ENCODE measurements at places on chromosomes 11 and 22.

DNA sequence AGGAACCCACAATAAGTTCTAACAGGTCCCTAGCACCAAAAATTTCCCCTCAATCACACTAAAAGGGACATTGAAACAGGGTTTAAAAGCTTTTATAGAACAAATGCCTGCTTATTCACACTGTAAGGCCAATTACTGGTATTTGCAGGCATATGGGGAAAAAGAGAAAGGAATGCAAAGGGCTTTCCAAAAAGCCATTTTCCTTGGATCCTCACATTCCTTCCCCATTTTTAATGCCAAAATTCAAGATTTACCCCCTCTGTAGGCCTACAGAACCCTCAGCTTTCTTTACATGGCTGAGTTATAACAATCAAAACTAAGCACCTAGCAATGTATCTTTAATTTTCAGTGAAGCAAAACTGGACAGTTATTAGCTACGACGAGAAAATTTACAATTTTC is 102.0 kb downstream of the SBF2 start:
- peak; percentile 27 for DNase-seq

DNA sequence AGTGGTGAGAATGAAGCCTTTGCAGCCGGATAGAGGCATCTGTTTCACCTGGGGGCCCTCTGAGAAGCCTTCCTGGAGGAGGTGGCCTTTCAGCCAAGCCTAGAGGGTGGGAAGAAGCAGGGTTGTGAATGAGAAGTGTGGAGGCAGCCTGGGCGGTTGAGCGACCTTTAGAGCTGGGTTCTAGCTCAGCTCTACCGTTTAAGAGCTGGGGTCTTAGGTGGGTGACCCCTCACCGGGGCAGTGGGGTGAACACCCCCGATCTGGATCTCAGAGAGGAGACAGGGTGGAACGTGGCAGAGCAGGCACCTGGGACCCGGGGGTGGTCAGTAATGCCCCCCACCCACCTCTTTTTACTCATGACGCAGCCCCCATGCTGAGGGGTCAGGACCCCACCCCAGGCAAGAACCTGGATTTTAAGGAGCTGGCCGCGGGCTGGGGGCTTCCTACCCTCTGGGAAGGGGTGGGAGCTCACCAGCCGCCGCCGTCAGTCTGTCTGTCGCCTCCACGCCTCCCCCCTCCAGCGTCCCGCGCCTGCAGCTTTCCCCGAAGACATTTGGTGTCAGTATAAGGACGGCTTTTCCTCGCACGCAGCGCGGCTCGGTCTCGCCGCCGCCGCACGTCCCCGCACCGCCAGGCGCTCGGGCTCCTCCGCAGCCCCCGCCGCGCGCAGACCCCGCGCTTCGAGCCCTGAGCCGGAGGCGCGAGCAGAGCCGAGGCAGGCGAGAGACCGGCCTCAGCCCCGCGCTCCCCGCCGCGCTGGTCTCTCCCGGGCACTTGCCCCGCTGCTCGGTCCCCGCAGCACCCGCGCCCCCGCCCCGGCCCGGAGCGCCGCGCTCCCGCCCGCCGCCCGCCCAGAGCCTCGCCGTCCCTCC is 13.3 kb upstream of the CACNA1I start:
- peak; percentile 43 for DNase-seq

GRCh38 chr11:73916435-73916834 is 34.4 kb upstream of the DNAJB13 start:
- no peak for DNase-seq

- DNase-seq = peak; percentile 47
Observed at GRCh38 chr11:29914203-29914930, 102.5 kb downstream of the KCNA4 start.

GRCh38 chr22:40687706-40688105 is 8.4 kb downstream of the MCHR1 start:
- no peak for DNase-seq

- DNase-seq = no peak
Observed at GRCh38 chr22:22154040-22154439, 90.5 kb upstream of the VPREB1 start.

DNA sequence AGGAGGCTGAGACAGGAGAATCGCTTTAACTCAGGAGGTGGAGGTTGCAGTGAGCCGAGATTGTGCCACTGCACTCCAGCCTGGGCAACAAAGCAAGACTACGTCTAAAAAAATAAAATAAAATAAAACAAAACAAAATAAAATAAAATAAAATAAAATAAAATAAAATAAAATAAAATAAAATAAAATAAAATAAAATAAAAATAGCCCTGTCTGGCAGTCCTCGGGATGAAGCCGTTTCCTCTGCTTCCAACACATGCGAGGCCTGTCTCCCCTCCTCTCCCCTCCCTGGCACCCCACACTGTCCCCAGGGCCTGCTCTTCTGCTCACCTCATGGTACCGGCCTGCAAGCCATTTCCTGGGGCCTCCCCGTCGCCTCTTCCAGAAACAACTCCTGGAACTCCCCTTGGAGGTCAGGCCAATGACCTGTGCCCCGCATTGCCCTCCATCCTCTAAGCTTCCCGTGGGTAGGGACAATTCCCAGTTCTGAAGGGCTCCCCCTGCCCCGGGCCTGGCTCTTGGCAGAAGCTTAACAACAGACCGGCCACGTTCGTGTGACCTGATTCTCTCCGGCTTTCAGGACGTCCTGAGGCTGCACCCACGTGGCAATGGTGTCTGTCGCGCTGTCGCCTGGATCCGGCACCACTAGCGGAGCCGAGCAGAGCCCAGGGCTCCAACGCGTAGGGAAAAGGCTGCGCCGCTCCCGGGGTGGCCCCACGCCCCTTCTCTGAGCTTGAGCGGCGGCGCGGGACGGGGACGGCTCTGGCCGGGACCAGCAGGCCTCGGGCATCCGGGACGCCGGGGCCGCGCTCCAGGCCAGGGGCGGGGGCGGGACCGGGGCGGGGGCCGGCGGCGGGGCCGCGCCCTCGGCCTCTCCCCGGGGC is 456 bp upstream of the PARVB start:
- DNase-seq = peak; percentile 87

DNA sequence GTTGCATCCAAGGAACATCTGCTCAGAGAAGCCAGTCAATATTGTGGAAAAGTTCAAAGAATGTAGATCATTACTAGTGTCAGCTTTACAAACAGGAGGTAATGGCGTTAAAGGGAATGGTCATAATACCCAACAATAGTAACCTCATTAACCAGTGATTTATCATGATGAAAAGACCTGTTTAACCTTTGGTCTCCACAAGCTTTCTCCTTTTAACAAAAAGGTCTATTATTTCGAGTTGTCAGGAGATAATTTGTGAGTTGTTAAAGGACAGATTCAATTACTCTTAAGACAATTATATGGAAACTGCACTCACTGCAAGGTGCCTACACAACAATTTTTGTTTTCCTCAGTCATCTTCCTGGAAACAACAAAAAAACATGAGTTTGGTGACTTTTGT is 73.8 kb upstream of the HTATIP2 start:
- DNase-seq = no peak

DNA sequence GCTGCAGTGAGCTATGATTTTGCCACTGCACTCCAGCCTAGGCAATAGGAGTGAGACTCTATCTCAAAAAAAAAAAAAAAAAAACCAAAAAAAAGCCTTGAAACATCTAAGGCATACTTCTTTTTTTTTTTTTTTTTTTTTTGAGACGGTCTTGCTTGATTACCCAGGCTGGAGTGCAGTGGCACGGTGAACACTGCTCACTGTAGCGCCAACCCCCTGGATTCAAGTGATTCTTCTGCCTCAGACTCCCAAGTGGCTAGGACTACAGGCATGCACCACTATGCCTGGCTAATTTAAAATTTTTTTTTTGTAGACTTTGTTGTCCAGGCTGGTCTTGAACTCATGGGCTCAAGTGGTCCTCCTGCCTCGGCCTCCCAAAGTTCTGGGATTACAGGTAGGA is 19.5 kb downstream of the ARFGAP3 start:
- no peak for DNase-seq

GRCh38 chr11:84249344-84250135 is 963.4 kb upstream of the CCDC90B start:
- no peak for DNase-seq

GRCh38 chr22:21455334-21456089 is 11.7 kb upstream of the TMEM191C start:
- no peak for DNase-seq

DNA sequence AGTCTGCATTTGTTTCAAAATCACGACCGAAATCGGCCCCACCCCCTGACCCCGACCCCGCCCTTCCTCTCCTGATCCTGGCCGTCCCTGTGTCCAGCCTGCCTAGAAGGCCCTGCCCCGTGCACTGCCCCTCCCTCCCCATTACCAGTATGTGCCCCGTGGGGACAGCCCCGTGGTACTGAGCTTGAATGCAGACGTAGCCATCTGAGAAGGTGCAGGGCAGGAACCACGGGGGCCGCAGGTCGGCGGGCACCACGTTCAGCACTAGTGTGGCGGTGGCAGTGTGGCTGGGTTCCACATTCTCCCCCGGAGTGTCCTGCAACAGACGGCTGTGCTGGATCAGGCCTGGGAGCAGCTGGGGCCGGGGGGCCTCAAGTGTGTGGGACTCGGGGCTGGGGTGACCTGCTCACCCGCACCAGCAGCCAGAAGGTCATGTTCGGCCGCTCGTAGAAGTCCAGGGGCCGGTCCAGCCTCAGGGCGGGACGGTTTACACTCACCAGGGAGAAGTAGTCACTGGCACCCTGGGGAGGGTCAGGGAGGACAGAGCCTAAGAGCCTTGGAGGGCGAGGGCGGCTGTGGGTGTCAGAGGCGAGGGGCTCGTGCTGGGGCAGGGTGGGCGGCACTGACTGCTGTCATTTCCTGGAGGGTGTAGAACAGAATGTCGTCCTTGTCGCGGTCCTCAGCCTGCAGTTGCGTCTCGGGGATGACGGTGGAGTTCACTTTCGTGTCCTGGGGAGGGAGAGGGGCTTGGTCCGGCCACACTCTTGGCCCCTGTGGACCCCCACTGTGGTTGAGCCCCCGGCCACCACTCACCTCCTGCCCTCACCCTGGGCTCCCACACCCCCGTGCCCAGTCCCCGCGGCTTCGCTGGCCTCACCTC is 3.6 kb downstream of the CDHR5 start:
- no peak for DNase-seq

GRCh38 chr22:50696799-50697561 is 24.4 kb downstream of the SHANK3 start:
- peak; percentile 92 for DNase-seq

- peak; percentile 88 for DNase-seq
Observed at GRCh38 chr11:69463181-69463994, 18.1 kb upstream of the LINC01488 start.

DNA sequence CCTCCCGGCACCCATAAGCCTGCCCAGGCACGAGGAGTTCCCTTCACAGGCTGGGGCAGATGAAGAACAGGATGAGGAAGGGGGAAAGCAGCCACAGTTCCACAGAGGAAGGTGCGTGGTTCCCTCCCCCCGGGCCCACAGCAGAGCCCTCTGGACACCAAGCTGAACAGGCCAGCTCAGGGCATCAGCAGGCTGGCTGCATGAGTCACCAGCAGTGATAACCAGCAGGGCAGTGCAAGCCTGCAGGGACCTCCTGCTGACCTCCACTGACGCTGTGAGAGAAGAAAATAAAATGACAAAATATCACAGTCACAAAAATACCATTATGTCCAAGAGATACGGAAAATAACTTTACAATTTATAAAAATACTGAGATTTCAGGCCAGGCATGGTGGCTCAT is 11.5 kb downstream of the RTL6 start:
- DNase-seq = peak; percentile 40

GRCh38 chr11:116167706-116168458 is 604.9 kb downstream of the BUD13 start:
- no peak for DNase-seq

DNA sequence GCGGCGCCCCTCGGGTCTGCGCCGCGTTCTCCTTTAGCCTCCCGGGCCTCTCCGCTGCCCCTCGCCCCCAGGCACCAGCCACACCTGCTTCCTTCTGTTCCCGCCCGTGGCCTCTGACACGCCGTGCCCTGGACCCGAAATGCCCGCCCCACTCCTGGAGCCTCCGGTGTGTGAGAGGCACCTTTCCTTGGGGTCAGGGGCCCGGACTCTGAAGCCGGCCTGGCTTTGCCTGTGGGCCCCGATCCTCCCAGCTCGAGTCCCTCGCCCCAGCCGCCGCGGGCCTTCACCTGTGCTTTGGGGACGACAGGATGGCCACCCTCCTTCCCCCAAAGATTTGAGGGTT is 661 bp upstream of the CDPF1 start:
- DNase-seq = no peak

- DNase-seq = no peak
Observed at GRCh38 chr11:67613313-67613959, 6.7 kb downstream of the NDUFV1 start.

- DNase-seq = no peak
Observed at GRCh38 chr11:77301510-77301909, at the start of gene GDPD4. TSS of gene GDPD4 (minus strand) at chr11:77301686. CDS start at chr11:77285137, 16,549 bp downstream.

- peak; percentile 21 for DNase-seq
Observed at GRCh38 chr11:100855466-100856067, 168.5 kb downstream of the ARHGAP42 start.

DNA sequence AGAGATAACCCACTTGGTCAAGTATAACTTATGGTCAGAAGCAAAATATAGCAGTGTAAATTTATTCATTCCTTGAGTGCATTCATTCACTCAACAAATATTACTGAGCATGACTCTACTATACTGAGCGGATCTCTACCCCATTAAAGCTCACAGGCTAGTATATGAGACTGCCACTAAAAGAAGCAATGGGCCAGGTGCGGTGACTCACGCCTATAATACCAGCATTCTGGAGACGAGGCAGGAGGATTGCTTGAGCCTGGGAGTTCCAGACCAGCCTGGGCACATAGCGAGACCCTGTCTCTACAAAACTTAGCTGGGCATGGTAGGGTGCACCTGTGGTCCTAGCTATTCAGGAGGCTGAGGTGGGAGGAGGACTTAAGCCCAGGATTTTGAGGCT is 197.6 kb upstream of the BLID start:
- DNase-seq = no peak

- no peak for DNase-seq
Observed at GRCh38 chr22:28981818-28982499, 79.7 kb downstream of the C22orf31 start.

DNA sequence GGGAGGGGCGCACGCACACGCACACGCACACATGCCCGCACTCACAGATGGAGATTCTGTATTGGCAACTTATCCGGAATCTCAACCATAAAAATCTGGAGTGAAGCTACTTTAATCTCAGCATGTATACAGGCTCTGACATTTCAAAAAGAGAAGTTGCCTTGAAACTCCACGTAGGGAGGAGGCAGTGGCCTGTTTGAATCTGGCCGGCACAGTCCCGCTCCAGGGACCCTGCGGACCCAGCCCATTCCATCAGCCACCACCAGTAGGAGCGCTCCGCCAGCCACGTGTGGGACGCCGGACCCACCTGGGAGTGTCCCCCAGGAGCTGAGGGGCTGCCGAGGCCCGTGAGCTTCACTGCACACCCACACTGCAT is 1.9 kb upstream of the SYT8 start:
- DNase-seq = no peak

DNA sequence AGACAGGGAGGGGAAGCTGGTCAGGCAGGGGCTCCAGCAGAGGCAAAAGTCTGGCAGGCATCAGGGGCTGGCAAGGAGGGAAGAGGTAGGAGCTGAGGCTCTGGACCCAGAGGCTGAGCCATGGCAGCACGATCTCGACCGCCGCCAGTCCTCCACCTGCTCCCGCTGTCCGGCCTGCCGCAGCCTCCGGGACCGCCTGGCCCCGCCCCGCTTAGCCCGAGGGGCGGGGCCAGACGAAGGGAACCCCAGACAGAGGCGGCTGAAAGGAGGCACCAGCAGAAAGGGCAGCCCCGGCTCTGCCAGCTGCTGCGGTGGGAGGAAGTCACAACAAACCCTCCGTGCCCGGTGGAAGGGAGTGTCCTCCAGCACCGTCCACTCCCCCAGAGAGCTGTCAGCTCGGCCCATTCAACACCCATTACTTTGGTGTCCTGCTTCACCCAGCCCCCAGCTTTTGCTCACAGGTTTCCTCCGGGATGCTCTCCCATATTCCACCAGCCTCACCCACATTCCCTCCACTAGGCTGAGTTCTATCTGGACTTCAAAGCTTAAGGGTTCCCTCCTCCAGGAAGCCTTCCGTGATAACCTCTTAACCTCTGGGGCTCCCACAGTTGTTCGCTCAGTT is at the start of gene MFNG:
TSS of gene MFNG (minus strand) at position 161 of the 622 bp plus-strand sequence. CDS start 207 bp downstream, outside the sequence.
- DNase-seq = peak; percentile 86

All from AG20443 (cell line).